ENCODE measurements at places on chromosomes 11 and 22. TPM values are rescaled to one million over a fixed set of nuclear protein-coding genes. Genes with fewer than 3 reads are reported as not detected.

DNA sequence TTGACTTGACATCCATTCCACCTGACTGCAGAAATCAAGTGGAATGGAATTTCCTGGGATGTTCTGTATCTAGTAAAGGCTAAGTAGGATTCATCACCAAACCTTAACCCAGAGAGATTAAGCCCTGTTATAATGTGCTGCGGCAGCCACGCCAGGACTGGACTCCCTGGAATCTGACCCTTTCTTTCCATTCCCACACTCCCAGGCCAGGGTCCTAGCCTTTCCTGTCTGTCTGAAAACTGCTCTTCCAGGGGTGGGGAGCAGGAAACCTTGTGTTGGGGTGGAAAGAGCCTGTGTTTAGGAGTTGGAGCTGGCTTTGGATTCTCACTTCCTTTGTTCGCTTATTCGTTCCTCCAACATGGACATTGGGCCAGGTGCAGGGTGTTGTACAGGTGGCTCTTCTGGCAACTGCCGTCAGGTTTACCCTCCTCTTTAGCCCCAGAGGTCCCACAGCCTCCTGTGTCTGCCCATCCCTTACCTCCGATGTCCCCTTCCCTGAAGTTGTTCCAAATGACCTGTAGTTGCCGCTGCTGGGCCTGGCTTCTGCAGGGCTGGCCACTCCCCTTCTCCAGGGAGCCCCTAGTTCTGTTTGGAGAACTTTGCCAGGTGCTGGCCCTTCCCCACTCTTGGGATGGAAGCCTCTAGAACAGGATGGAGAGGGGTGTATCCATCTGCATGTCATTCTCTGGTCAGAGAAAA lies 20.5 kb upstream of the PARVB start:
- no peak for DNase-seq

- no peak for DNase-seq
Measured at GRCh38 chr22:17853073-17853472, 78.8 kb upstream of the BID start.

GRCh38 chr11:32108576-32108975 lies 17.7 kb downstream of the RCN1 start:
- DNase-seq = no peak

DNA sequence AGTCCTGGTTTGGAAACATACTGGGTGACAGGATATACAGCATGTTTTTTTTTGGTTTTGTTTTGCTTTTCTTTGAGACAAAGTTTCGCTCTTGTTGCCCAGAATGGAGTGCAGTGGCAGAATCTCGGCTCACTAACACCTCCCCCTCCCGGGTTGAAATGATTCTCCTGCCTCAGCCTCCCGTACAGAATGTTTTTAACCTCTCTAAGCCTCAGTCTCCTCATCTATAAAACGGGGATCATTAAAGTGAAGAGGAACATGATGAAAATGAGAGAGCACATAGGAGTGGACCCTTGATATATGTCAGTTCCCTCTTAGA lies 28.1 kb upstream of the SCARF2 start:
- no peak for DNase-seq

GRCh38 chr22:40111451-40111850 lies 66.3 kb upstream of the TNRC6B start:
- no peak for DNase-seq

GRCh38 chr11:78195917-78196560 lies 7.3 kb downstream of the USP35 start:
- no peak for DNase-seq

KREMEN1 gene
- 20.5 TPM for total RNA-seq

OR52H1 gene
- not detected for total RNA-seq

PHF21B gene
- total RNA-seq = 113 TPM

ARHGAP8 gene
- 0.59 TPM for total RNA-seq

CARNS1 gene
- total RNA-seq = 0.07 TPM

ADAMTS8 gene
- 0.32 TPM for total RNA-seq

CCDC116 gene
- 0.71 TPM for total RNA-seq

PLAAT2 gene
- total RNA-seq = not detected
